ENCODE measurements at places on chromosomes 2 and 18. TPM values are rescaled to one million over a fixed set of nuclear protein-coding genes. Genes with fewer than 3 reads are reported as not detected.
A peak's percentile ranks its signal among the peaks of the same experiment; 100 is the strongest.

COPS9 gene
- total RNA-seq: 85.7 TPM

CFC1 gene
- total RNA-seq: not detected

DNA sequence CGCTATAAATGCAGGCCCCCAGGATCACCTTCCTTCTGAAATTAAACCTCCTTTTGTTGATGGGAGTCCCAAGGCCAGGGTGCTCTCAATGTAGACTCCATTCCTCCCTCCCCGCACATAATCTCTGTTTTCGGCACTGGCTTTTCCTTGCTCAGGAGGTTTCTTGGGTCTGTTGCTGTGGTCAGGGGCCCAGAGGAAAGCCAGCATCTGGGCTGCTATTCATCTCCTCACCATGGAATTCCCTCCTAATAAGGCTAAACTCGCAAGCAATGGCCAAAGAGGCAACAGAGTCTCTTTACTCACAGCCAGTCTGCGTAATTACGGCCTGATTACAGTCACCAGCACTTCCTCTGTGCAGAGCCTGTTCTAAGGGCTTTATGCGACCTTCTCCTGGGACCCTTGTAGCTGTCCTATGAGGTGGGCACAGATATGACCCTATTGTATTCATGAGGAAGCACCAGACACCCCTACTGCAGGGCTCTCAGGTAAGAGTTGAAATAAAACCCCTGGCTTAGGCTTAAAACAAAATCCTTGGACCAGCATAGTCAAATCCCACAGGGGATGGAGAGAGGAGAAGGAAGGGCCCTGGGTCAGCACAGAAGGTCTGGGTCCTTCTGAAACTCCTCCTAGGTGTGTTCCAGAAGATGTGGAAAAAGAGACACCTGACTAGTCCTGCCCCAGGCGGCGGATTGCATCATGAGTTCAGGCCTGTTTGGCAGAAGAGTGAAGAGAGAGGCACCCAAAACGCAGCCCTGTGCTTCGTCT is 105.0 kb upstream of the SH3BP4 start:
- H3K27ac ChIP-seq: no peak overlapping the region
- no peak for DNase-seq
- no peak overlapping the region for H3K4me3 ChIP-seq
- H3K36me3 ChIP-seq: no peaks in the 10 kb centered on the region
- H3K27me3 ChIP-seq: no peaks in the 10 kb centered on the region

GRCh38 chr2:18063826-18064470 is 185.5 kb downstream of the KCNS3 start:
- H3K4me3 ChIP-seq: no peak overlapping the region
- DNase-seq: no peak
- no peaks in the 10 kb centered on the region for H3K27me3 ChIP-seq

DNA sequence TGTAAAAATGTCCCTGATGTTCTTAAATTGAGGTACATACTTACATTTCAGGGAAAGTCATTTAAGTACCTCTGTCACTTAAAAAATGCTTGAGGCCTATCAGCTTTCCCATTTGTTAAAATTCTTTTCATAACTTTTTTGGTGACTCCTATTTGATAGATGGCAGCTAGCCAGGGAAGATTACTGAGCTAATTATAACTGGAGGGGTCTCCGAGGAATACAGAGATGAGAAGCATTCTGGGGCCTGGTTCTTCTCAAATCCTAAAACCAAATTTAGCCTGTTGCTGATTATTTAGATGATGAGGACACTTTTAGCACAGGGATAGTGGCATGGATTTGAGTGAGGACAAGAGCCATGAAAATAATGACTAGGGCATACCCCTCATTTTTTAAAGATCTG is 4.8 kb downstream of the UGP2 start:
- peaks cover 77% of the 10 kb centered on the region for H3K4me1 ChIP-seq
- no peak overlapping the region for H3K27ac ChIP-seq
- H3K36me3 ChIP-seq: no peaks in the 10 kb centered on the region
- H3K4me3 ChIP-seq: no peak overlapping the region

DNA sequence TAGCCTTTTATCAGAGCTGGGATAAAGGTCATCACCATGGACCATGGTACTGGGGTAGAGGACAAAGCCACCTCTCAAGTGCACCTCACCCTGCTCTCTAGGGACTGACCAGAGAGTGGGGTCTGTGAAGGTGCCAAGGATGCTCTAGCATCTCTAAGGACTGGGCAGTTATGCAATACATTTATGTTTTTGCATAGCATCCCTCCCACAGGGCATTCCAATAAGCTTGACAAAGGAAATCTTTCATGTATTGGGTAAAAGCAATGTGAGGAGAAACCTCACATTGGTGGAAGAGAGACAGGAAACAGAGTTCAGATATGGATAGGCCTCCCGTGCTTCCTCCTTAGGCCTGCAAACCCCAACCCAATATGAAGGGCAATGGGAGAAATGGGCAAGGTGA is 31.6 kb downstream of the STK39 start:
- no peak for DNase-seq
- H3K27me3 ChIP-seq: no peaks in the 10 kb centered on the region
- no peak overlapping the region for H3K27ac ChIP-seq
- H3K4me1 ChIP-seq: peaks cover 10% of the 10 kb centered on the region
- no peaks in the 10 kb centered on the region for H3K36me3 ChIP-seq

- no peaks in the 10 kb centered on the region for H3K4me1 ChIP-seq
- DNase-seq: no peak
- no peaks in the 10 kb centered on the region for H3K36me3 ChIP-seq
- H3K4me3 ChIP-seq: no peak overlapping the region
- no peaks in the 10 kb centered on the region for H3K27me3 ChIP-seq
Observed at GRCh38 chr2:217638031-217638430, 364.8 kb downstream of the TNS1 start.

DNA sequence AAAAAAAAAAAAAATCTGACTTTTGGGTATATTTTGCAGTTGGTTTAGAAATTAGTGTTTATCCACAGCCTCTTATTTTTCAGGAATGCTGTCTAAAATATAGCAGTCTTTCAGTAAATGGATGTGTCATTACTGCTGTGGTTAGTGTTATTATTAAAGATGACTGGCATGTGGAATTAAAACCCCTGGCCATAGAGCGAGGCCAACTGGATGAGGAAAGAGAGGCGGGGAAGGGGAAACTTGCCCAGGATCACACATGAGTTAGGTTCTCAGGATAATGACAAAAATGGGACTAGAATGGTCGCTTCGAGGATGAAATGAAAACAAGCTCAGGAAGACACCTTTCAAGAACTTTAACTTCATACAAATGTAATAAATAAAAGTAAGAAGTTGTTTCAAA is 57.4 kb upstream of the APCDD1 start:
- H3K4me1 ChIP-seq: peaks cover 17% of the 10 kb centered on the region
- no peak overlapping the region for H3K27ac ChIP-seq
- DNase-seq: no peak
- no peak overlapping the region for H3K4me3 ChIP-seq
- no peaks in the 10 kb centered on the region for H3K27me3 ChIP-seq

- peak overlapping the region; percentile 94 for H3K27ac ChIP-seq
- no peaks in the 10 kb centered on the region for H3K27me3 ChIP-seq
Observed at GRCh38 chr18:79402977-79403722, 7.4 kb downstream of the NFATC1 start.

- H3K27ac ChIP-seq: no peak overlapping the region
- H3K27me3 ChIP-seq: peaks cover 14% of the 10 kb centered on the region
- peaks cover 21% of the 10 kb centered on the region for H3K4me1 ChIP-seq
- peak overlapping the region; percentile 3 for H3K4me3 ChIP-seq
Observed at GRCh38 chr18:46601141-46601805, 55.7 kb downstream of the LOXHD1 start.

Data from spleen (tissue), 13 donors.